ENCODE measurements at places on chromosomes 11 and 22.

GRCh38 chr11:25350899-25351803 is 854.3 kb downstream of the LUZP2 start:
- H3K27ac ChIP-seq: no peak overlapping the region
- H3K36me3 ChIP-seq: no peaks in the 10 kb centered on the region
- no peaks in the 10 kb centered on the region for H3K27me3 ChIP-seq

- H3K4me1 ChIP-seq: no peaks in the 10 kb centered on the region
- no peaks in the 10 kb centered on the region for H3K27me3 ChIP-seq
- H3K27ac ChIP-seq: no peak overlapping the region
- peaks cover 38% of the 10 kb centered on the region for H3K36me3 ChIP-seq
- no peak for DNase-seq
Measured at GRCh38 chr22:23700706-23701105, 9.9 kb downstream of the RGL4 start.

DNA sequence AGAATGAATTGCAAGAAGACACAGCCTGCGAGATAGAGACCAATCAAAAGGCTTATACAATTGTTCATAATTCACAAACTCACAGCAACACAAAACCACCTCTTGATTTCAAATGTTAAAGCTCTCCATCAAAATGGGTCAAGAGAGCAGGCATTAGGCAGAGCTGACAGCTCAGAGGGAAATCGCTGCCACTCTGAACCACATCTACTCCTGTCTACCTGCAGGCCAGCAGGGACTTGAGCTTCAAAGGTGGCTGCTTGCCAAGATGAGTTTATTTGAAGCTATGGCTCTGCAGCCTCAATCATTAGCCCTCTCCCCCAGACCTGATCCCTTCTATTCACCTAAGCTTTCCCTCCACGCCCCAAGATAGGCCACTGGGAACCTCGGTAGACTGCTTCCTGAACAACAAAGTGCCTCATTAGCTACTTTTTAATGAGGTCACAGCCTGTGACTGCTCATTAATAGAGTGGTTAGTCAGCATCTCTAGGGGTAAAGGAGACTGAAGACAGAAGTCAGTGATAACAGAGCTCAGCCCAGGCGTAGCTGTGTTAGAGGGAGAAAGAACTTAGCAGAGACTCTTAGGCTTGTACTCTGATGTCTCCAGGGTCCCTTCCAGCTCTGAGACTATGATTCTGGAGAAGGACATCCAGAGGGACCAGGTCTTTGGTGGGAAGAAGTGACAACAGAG is 21.2 kb upstream of the OR10A5 start:
- DNase-seq: peak; percentile 13
- H3K4me3 ChIP-seq: no peak overlapping the region
- no peaks in the 10 kb centered on the region for H3K27me3 ChIP-seq
- H3K4me1 ChIP-seq: no peaks in the 10 kb centered on the region

- DNase-seq: no peak
- no peaks in the 10 kb centered on the region for H3K27me3 ChIP-seq
- H3K36me3 ChIP-seq: no peaks in the 10 kb centered on the region
- no peak overlapping the region for H3K27ac ChIP-seq
- no peaks in the 10 kb centered on the region for H3K4me1 ChIP-seq
Measured at GRCh38 chr11:88359541-88359940, 22.0 kb upstream of the CTSC start.

- no peak for DNase-seq
- H3K27ac ChIP-seq: no peak overlapping the region
- H3K27me3 ChIP-seq: no peaks in the 10 kb centered on the region
- peaks cover 7% of the 10 kb centered on the region for H3K36me3 ChIP-seq
- H3K4me3 ChIP-seq: no peak overlapping the region
- H3K4me1 ChIP-seq: no peaks in the 10 kb centered on the region
Measured at GRCh38 chr11:27373392-27373791, 10.4 kb upstream of the CCDC34 start.

- H3K4me3 ChIP-seq: peak overlapping the region; percentile 45
- H3K27me3 ChIP-seq: peaks cover 6% of the 10 kb centered on the region
- no peak overlapping the region for H3K27ac ChIP-seq
- H3K4me1 ChIP-seq: peaks cover 14% of the 10 kb centered on the region
- H3K36me3 ChIP-seq: no peaks in the 10 kb centered on the region
Measured at GRCh38 chr22:33056108-33056507, 2.1 kb downstream of the SYN3 start.

GRCh38 chr11:69037544-69037943 is 11.2 kb upstream of the TPCN2 start:
- peaks cover 35% of the 10 kb centered on the region for H3K4me1 ChIP-seq
- no peaks in the 10 kb centered on the region for H3K36me3 ChIP-seq
- H3K4me3 ChIP-seq: no peak overlapping the region
- peak; percentile 65 for DNase-seq
- H3K27ac ChIP-seq: no peak overlapping the region
- no peaks in the 10 kb centered on the region for H3K27me3 ChIP-seq

DNA sequence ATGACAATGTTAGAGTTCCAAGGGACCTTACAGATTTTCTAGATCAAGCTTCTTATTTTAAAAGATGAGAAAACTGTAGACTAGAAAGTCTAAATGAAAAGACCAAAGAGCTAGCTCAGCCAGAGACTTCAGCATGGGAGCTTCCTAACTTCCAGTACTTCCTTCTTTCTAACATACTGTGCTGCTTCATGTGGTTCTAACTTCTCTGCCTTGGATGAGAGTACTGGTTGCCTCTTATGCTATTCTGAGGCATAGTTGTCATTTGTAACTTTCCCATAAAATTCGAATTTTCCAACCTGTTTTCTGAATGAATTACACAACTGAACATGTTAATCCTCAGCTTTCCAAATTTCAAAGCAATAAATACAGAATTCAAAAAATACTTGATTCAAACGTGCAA is 1.8 kb downstream of the MTMR2 start:
- no peak overlapping the region for H3K27ac ChIP-seq
- no peak overlapping the region for H3K4me3 ChIP-seq
- H3K27me3 ChIP-seq: no peaks in the 10 kb centered on the region
- no peaks in the 10 kb centered on the region for H3K36me3 ChIP-seq
- DNase-seq: no peak

GRCh38 chr11:62133328-62134065 is 9.7 kb downstream of the INCENP start:
- peaks cover 5% of the 10 kb centered on the region for H3K4me1 ChIP-seq
- H3K4me3 ChIP-seq: no peak overlapping the region
- H3K27ac ChIP-seq: no peak overlapping the region
- H3K36me3 ChIP-seq: peaks cover 75% of the 10 kb centered on the region
- DNase-seq: no peak

GRCh38 chr22:19668748-19669147 is 45.6 kb upstream of the SEPTIN5 start:
- peaks cover 25% of the 10 kb centered on the region for H3K4me1 ChIP-seq
- no peak overlapping the region for H3K4me3 ChIP-seq
- no peak for DNase-seq
- no peak overlapping the region for H3K27ac ChIP-seq
- H3K27me3 ChIP-seq: no peaks in the 10 kb centered on the region

DNA sequence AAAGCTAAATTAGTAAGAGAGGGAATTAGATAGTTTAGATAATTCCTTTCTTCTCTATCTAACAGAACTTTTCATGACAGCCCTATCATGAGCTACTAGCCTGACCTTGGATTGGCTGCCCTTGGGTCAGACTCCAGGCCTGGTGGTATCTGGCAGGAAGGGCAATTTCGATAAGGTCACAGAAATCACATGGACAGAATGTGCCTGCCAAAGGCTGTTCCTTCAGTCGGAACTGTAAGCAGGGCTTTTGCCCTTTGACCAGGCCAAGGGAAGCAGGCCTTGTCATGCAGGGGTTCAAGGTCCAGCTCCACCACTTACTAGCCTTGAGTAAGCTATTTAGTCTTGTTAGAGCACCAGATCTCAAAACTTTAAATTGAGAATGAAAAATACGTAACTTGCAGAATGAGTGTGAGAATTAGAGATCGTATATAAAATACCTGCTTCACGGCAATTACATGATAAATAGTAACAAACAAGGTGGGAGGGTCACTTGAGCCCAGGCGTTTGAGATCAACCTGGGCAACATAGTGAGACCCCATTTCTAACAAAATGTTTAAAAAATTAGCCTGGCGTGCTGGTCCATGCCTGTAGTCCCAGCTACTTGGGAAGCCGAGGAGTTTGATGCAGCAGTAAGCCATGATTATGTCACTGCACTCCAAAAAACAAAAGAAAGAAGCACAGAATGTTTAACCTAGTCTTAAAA is 60.8 kb upstream of the SC5D start:
- no peak overlapping the region for H3K4me3 ChIP-seq
- DNase-seq: no peak
- peaks cover 1% of the 10 kb centered on the region for H3K4me1 ChIP-seq
- no peaks in the 10 kb centered on the region for H3K36me3 ChIP-seq

DNA sequence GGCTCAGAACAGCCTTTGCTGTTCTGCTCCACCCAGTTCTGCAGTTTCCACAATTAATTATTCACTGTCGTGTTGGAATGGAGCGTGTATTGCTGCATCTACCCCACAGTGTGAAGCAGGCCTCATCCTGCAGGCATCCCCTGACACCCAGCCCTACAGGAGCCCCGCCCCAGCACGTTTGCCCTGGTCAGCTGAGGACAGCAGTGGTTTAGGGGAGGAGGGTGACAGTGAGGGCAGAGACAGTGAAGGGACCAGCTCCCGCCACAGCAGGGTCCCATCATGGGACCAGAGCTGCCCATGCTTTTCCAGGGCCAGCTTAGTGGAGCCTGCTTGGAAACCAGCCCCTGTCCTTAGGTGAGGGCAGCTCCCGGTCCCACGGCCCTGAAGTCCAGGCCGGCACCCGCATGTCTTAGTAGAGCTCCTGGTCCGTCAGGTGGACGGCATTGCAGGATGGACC is 273.0 kb downstream of the TBC1D22A start:
- no peak overlapping the region for H3K4me3 ChIP-seq
- H3K4me1 ChIP-seq: peaks cover 28% of the 10 kb centered on the region
- H3K36me3 ChIP-seq: peaks cover 31% of the 10 kb centered on the region
- no peak for DNase-seq

GRCh38 chr11:86938900-86939880 is 16.0 kb downstream of the FZD4 start:
- peaks cover 3% of the 10 kb centered on the region for H3K4me1 ChIP-seq

GRCh38 chr11:97224396-97224795 is 834.6 kb downstream of the JRKL start:
- H3K27me3 ChIP-seq: no peaks in the 10 kb centered on the region
- H3K4me3 ChIP-seq: no peak overlapping the region
- H3K27ac ChIP-seq: no peak overlapping the region

GRCh38 chr11:73154178-73154577 is 12.1 kb upstream of the FCHSD2 start:
- no peak overlapping the region for H3K27ac ChIP-seq
- DNase-seq: no peak
- peaks cover 3% of the 10 kb centered on the region for H3K4me1 ChIP-seq
- H3K27me3 ChIP-seq: no peaks in the 10 kb centered on the region

DNA sequence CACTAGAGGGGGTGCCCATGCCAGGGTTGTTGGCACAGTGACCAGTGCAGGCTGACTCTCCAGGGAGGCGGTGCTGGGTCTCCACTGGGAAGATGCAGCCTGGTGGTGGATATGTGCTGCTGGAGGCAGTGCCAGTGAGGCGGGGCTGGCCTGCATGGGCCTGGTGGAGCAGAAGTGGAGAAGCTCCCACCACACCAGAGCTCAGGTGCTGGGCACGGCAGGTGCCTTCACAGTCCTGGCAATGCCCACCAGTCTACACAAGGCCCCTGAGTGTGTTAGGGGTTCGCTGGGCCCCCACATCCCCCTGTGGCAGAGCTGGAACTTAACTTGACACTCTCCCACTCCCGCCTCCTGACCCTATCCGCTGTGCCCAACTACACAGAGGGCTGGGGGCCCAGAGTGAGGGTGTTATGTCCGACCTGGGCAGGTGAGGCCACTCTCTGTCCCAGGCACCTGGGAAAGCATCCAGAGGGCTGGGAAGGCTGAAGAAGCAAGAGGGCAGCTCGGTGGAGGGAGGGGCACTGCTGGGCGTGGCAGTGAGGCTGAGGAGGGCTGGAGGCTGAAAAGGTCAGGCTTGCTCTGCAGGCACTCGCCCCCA is 102.4 kb upstream of the B3GAT1 start:
- peaks cover 1% of the 10 kb centered on the region for H3K36me3 ChIP-seq
- H3K27me3 ChIP-seq: peaks cover 2% of the 10 kb centered on the region
- H3K4me1 ChIP-seq: peaks cover 38% of the 10 kb centered on the region
- no peak for DNase-seq
- no peak overlapping the region for H3K27ac ChIP-seq

GRCh38 chr11:66004186-66004585 is 1.9 kb downstream of the BANF1 start:
- DNase-seq: no peak
- H3K36me3 ChIP-seq: peaks cover 43% of the 10 kb centered on the region
- no peaks in the 10 kb centered on the region for H3K27me3 ChIP-seq
- H3K4me1 ChIP-seq: peaks cover 24% of the 10 kb centered on the region

- H3K27me3 ChIP-seq: no peaks in the 10 kb centered on the region
- H3K4me1 ChIP-seq: peaks cover 8% of the 10 kb centered on the region
Measured at GRCh38 chr11:42526426-42526825, 785.4 kb upstream of the API5 start.

- DNase-seq: no peak
- no peak overlapping the region for H3K27ac ChIP-seq
- no peak overlapping the region for H3K4me3 ChIP-seq
- no peaks in the 10 kb centered on the region for H3K27me3 ChIP-seq
Measured at GRCh38 chr11:23604966-23605365, 744.7 kb upstream of the CCDC179 start.

DNA sequence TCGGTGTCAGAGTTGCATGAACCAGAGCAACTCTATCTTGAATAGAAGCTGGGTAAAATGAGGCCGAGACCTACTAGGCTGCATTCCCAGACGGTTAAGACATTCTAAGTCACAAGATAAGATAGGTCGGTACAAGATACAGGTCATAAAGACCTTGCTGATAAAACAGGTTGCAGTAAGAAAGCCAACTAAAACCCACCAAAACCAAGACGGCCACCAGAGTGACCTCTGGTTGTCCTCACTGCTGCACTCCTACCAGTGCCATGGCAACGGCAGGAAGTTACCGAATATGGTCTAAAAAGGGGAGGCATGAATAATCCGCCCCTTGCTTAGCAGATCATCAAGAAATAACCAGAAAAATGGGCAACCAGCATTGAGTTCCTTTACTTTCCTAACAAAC is 2.4 kb upstream of the KAT5 start:
- no peak overlapping the region for H3K4me3 ChIP-seq
- H3K4me1 ChIP-seq: peaks cover 27% of the 10 kb centered on the region
- no peak for DNase-seq
- H3K27ac ChIP-seq: no peak overlapping the region
- H3K36me3 ChIP-seq: peaks cover 17% of the 10 kb centered on the region
